Small intestine (tissue), 16 donors: ENCODE measurements at places on chromosomes 6 and 20. TPM values are rescaled to one million over a fixed set of nuclear protein-coding genes. Genes with fewer than 3 reads are reported as not detected.

DNA sequence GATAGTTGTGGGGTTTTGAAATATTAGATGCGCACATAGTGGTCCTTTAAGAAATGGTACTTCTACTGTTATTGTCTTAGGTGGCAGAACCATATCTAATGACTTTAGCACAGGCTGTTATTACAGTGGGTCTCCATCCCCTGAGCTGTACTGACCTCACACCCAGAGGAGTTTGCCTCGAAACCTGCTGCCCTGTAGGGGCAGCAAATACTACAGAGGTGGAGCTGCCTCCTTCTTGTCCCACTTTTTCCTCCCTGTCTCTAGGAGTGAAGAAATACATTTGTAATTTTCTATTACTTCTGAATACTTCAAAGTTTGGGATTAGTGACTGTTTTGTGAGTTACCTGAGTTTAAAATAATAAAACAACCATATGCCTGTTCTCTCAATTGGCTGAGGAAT is 8.2 kb downstream of the TRIM31 start:
- no peak for DNase-seq

Gene PMEPA1
- 4.0 TPM for polyA plus RNA-seq

- no peak for DNase-seq
Observed at GRCh38 chr6:56169366-56169765, 78.0 kb downstream of the COL21A1 start.

DNA sequence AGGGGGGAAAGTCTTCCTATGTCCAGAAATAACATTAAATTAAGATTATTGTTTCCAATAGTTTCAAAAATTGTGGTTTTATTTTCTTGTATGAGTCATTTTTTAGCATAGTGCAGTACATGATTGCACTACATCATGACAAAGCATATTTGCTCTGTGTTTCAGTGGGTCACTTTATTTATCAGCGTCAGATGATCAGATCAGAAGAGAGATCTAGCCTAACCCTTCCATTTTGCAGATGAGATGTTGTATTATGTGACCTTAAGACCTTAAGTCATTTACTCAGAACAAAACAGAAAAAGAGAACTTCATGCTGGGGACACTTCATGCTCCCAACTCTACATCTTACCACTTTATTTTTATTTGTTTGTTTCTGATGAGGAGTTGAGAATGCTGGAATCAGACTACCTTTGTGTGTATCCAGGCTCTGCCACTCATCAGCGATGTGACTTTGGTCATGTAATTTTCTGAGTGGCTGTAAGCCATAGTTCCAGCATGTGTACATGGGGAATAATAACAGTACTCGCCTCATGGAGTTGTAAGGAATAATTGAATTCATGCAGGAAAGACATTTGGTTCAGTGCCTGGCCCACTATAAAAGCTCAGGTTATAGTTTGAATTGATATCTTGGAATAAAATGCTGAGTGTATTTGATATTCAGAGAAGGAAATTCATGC is 13.5 kb downstream of the EYA4 start:
- DNase-seq = no peak

Gene CFAP206
- 0.06 TPM for polyA plus RNA-seq
